ENCODE measurements at places on chromosomes 3 and 15.

DNA sequence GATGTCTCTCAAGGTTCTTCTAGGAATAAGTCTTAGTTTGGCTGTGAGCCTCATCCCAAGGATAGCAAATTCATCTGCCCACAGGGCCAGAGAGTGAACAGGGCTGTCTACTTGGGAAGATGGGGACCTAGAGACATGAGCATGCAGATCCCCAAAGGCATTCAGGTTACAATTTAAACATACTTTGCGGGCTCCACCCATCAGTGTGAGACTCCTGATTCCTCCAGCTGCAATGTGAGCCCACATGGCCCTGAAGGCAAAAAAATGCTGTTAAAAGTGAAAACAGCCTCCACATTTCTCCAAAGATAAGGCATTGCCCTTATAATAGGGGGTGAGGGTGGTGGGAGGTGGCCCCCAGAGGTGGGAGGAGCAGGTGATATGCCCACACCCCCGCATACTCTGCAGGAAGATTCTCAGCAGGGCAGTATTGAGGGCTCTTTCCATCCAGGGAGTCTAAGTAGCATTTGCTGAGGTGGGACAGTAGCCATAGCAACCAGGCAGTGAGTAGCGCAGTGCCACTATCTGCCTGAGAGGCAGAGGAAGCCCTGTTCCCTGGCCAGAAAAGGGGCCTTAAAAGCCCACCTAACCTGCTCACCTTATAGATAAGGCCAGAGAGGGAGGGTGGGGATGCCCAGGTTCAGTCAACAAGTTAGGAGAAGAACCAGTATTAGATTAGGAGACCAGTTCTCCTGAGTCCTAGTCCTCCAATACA is 31.2 kb downstream of the TGM4 start:
- DNase-seq: no peak

- DNase-seq: no peak
Measured at GRCh38 chr3:13138833-13139145, 65.6 kb upstream of the IQSEC1 start.

- no peak for DNase-seq
Measured at GRCh38 chr3:105285653-105286241, 81.0 kb upstream of the ALCAM start.

DNA sequence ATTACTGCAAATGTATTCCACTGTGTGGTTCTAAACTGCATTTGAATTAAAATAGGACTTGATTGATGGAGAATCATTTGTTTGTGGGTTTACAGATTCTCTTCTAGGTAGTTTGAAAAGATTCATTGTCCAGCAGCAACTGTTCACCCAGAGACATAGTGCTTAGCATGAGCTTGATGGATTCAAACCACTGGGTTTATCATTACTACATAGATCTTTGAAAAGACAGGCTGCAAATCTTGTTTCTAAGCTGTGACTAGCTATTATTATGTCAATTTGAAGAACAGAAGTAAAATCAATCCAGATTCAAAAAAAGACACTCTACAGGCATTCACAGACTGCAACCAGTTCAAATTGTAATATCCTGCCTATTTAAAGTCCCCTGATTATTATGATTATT is 49.8 kb downstream of the MBNL1 start:
- no peak for DNase-seq

DNA sequence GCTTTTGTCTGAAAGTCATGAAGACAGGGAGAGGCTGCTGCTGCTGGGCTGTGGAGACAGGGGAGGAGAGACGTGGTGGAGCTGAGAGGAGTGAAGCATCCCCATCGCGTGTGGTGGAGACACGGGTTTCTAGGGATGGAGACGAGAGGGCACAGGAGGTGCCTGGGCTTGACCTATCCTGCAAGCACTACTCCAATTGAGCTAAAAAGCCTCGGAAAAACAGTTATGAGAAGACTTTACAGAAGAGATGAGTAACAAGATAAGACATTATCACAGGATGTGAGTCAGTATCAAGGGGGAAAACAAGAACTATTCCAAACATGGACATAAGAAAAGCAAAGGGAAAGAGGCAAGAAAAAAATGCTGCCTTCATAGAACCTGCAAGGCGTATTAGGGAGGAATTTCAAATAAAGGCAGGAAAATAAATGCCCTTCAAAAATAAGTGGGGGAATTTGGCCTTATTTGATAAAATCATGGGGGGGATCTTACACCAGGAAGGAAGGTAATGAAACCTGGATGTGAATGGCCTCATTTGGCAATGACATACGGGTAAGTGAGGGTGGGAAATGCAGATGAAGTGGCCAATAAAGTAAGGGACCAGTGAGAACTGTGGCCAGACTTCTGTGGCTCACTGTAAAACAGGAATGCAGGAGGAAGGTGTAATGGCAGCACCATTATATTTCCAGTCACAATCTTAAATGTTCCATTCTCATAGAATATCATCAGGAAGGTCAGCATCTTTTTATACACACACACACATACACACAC is 97.9 kb downstream of the PLD1 start:
- DNase-seq: no peak

DNA sequence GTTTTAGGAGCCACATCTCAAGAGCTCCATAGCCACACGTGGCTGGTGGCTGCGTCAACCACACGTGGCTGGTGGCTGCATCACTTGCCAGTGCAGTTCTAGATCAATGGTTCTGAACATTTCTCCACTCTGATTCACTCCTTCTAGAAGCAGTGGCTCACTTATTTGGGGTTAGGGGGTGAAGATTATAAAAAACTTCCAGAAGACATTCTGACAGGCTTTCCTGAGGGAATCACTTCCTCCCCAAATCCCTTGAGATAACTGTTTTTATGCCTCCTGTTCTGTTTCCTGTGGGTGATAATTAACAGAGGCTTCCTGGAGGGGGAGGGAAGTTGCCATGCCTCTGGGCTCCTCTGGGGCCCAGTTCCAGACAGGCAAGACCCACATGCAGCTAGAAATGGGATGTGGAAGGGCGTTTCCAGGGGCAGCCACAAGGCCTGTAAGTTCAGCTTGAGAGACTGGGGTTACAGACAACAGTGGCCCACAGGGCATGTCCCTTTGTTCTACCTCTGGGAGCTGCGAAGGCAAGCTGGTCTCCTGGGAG is 23.6 kb downstream of the HEG1 start:
- no peak for DNase-seq

DNA sequence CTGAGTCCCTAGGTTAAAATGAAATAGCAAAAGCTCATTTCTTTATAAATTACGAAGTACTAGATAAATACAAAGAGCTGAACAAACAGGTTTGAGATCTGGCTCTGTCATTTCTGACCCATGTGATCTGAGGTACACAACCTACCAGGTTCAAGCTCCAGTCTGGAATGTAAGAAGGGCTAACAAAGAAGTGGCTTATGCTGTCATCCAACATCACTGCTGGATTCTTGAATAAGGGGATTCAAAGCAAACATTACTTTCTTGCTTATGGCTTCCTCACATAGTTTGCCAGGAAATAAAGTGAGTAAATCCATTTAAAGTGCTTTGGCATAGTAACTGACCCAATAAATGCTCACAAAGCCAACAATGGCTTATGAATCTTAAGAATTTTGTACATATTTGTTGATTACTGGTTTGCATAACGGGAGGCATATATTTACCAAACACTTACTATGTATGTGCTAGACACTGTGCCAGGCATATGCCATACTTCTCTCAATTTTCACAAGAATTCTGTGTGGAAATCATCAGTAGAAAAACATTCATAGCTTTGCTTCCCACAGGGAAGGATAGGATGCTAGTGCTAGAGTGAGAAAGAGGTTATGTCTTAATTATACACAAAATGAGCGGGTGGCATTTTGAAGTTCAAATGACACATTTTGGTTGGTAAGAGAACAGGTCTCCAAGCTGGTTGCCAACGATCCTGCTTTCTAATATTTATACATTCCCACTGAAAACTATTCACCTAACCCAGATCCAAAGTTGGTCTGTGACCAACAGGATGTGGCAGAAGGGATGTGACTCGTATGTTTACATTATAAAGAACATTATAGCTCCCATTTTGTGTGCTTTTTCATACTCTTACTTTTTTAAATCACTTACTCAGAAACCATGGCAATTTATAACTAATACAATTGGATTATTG is 38.7 kb upstream of the CSPG5 start:
- no peak for DNase-seq

GRCh38 chr3:24270204-24270691 is 224.4 kb downstream of the THRB start:
- DNase-seq: no peak

DNA sequence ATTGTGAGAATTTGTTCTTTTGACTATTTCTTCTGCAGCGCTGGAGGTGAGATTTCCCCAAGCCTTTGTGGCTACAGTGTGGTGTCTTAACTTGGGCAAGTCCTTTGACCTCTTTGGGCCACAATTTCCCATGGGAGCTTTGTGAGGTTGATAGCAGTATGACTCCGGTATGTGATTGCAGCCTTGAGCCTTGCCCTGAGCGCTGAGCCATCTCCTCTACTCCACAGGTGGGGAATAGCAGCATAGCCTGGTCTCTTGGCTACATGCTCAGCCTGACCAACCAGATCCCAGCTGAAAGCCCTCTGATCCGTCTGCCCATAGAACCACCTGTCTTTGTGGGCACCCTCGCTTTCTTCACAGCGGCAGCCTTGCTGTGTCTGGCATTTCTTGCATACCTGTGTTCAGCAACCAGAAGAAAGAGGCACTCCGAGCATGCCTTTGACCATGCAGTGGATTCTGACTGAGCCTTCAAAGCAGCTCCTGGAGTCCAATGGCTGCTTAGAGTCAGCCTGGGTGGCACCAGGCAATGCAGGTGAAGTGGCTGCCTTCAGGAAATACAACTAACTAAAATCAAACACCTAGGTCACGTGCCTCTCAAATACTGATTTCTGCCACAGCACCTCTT is 30.0 kb upstream of the RPL14 start:
- DNase-seq: no peak

- DNase-seq: no peak
Measured at GRCh38 chr3:185559706-185560090, 7.3 kb upstream of the LIPH start.

- no peak for DNase-seq
Measured at GRCh38 chr3:121482660-121483059, 63.1 kb downstream of the POLQ start.

DNA sequence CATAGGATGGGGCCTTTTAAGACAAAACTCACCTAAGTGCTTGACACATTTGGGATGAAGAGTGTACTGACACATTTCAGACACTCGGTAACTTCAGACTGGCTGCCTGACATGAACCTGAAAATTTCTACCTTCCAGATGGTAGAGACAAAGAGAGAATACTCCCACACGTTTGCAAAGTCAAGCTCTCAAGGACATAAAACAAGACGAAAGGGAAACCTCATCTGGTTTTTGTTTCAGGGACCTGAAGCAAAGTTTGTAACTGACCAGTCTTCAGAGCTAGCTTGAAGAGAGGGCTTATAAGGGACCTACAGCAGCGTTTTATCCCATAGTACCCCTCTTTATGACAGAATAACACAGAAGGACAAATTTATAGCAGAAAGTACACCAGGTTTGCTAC is 41.9 kb downstream of the ZNF621 start:
- no peak for DNase-seq

DNA sequence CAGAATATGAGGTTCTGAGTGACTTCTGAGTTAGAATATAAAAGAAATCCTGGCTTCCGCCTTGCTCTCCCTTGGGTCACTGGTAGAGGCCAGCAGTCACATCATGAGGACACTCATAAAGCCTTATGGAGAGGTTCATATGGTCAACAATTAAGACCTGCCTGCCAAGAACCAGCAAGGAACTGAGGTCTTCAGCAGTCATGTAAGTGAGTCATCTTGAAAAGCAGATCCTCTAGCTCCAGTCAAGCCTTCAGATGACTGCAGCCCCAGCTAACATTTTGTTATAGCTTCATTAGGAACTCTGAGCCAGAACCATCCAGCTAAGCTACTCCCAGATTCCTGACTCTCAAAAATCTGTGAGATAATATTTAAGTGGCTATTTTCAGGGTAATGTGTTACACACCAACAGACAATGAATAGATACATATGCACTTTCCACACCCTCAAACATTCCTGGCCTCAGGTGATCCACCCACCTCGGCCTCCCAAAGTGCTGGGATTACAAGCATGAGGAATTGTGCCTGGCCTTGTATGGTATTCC is 447.2 kb downstream of the SHQ1 start:
- no peak for DNase-seq

DNA sequence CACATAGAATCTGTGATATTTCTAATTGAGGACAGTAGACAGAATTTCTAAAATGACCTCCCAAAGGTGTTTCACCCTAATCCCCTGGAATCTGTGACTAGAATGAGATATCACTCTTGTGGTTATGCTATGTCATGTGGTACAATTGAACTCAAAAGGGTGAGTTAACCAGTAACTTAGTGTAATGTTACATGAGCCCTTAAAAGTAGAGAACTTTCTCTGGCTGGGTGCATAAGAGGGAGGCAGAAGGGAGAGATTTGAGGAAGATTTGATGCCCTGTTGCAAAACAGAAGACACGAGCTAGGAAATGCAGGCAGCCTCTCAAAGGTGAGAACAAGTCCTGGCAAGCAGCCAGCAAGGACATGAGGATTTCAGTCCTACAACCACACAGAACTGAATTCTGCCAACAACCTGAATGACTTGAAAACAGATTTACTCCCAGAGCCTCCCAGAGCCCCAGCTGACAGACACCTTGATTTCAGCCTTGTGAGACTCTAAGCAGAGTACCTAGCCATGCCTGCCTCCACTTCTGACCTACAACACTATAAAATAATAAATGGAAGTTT is 160.3 kb downstream of the MTHFS start:
- DNase-seq: no peak

DNA sequence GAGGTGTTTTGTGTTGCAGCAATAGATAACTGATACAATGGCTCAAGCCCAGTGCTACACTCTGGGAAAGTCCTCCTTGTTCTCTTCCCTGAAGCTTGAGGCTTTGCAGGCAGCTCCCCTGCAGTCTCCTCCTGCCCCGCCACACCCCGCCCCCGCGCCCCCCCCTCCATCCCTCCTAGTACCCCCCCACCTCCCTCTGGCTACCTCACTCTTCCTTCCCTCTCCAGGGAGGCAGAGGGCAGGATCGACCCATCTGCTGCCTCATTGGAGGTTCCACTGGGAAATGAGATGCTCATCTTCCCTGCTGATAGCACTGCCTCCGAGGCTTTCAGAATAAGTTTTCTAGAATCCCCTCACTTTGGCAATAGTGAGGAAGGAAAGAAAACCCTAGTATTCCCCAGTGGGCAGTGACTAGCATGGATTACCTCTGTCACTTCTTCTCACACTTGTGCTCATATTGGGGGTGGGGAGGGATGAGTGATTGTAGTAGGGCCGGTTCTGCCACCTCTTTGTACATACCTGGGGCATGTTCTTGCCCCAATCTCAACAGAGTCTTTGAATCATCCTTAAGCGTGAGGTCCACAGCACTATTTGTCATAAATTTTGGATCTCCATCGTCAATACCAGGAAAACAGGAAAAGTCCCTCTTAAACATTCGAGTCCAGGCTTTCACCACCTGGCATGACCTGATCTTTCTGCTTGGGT is 16.3 kb upstream of the RAB7A start:
- DNase-seq: no peak
